ENCODE measurements at places on chromosomes 2 and 18. TPM values are rescaled to one million over a fixed set of nuclear protein-coding genes. Genes with fewer than 3 reads are reported as not detected.

LIMS4 gene
- 1.4 TPM for total RNA-seq

- H3K4me3 ChIP-seq = no peak overlapping the region
- no peaks in the 10 kb centered on the region for H3K36me3 ChIP-seq
- H3K27ac ChIP-seq = no peak overlapping the region
- DNase-seq = no peak
- H3K27me3 ChIP-seq = no peaks in the 10 kb centered on the region
- peaks cover 30% of the 10 kb centered on the region for H3K4me1 ChIP-seq
These were observed 9.1 kb upstream of the RAB17 start for GRCh38 chr2:237599465-237600110.

DNA sequence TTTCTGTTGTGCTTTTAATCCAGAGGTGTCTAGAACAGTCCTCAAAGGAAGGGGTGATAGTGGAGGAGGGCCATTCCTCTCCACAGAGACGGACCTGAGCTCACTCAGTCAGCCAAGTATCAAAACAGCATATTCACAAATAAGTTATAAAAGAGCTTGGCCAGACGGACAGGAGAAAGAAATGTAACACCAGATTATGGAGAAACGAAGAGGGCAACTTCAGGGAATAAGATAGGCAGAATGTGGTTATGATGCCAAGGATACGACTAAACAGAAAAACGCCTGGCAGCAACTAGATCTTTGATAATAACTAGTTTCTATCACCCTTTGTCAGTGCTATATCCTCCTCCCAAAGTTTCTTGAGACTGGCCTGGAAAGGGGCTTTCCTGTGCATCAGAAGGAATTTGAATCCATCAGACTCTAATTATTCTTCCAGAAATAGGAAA lies 42.5 kb downstream of the MAP4K3 start:
- H3K4me1 ChIP-seq = peaks cover 8% of the 10 kb centered on the region
- H3K27ac ChIP-seq = no peak overlapping the region
- DNase-seq = no peak
- no peaks in the 10 kb centered on the region for H3K36me3 ChIP-seq
- H3K27me3 ChIP-seq = no peaks in the 10 kb centered on the region

GRCh38 chr2:135839713-135840112 lies 2.7 kb upstream of the LCT start:
- peaks cover 23% of the 10 kb centered on the region for H3K36me3 ChIP-seq
- no peak overlapping the region for H3K4me3 ChIP-seq
- H3K27me3 ChIP-seq = no peaks in the 10 kb centered on the region
- DNase-seq = no peak

- no peaks in the 10 kb centered on the region for H3K36me3 ChIP-seq
- H3K4me1 ChIP-seq = no peaks in the 10 kb centered on the region
- no peaks in the 10 kb centered on the region for H3K27me3 ChIP-seq
- H3K4me3 ChIP-seq = no peak overlapping the region
- H3K27ac ChIP-seq = no peak overlapping the region
- no peak for DNase-seq
These were observed 476.4 kb upstream of the SPHKAP start for GRCh38 chr2:228657807-228658402.

DNA sequence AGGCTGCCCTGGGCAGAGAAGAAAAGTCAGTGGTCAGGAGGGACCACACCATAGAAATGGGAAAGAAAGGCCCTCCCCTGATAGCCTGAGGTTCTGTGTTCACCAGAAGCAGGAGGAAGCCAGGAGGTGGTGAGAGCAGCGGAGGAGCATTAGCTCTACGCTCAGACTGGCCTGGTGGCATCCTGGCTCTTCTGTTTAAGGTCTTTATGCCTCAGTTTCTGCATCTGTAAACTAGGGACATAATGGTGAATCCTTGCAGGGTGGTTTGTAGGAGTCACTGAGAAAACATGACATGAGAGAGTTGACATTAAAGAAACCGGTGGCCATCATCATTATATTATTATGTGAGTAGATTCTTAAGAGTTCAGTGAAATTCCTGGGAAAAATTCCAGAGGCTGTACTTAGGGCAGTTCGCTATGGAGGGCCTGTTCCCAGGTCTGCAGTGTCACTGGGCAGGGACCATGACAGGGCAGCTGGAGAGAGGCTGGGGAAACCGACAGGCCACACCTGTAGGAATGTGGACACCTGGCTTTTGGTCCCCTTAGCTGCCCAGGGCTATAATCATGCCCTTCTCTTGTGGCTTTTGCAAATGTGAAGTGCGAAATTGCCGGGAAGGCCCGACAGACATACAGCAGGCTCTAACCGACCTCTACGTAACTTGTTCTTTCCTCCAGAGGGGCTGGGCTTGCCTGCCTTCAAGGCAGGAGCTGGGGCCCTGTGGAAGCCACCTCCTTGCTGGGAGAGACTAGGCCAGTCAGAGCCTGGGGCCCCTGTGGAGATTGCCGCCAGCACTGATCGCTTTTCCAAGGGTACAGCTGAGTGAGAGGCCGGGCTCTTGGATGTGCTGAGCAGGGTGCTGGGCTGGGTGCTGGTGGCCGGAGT lies 31.0 kb downstream of the GLI2 start:
- no peak overlapping the region for H3K4me3 ChIP-seq
- no peak for DNase-seq
- H3K27ac ChIP-seq = no peak overlapping the region

GRCh38 chr2:202450785-202451184 lies 74.7 kb downstream of the BMPR2 start:
- no peaks in the 10 kb centered on the region for H3K4me1 ChIP-seq
- no peaks in the 10 kb centered on the region for H3K36me3 ChIP-seq

KIF5C gene
- 58.1 TPM for total RNA-seq

PLCL1 gene
- not detected for total RNA-seq

DNA sequence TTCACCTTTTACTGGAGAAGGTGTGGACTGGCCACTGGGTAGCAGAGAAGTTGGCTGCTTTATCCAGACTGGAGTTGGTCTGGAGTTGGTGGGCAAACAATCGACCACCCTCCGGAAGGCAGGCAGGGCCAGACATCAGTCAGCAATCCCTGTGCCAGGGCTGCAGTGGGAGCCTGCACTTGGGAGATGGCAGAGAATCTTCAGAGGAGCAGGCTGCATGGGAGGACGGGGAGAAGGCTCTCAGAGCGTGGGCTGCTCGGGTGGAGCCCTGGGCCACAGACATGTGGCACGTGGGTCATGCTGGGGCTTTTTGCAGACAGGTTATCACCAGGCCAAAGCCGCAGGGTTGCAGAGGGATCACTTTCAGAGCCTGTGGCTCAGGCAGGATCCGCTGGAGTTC lies 29.6 kb downstream of the SLC9A4 start:
- H3K27ac ChIP-seq = no peak overlapping the region
- DNase-seq = no peak
- H3K4me3 ChIP-seq = no peak overlapping the region
- H3K27me3 ChIP-seq = no peaks in the 10 kb centered on the region
- 0 out of 2 replicates have a peak, but pooled peaks cover 3% of the 10 kb centered on the region for H3K4me1 ChIP-seq
- no peaks in the 10 kb centered on the region for H3K36me3 ChIP-seq

CYP27A1 gene
- 5.4 TPM for total RNA-seq

DSEL gene
- 20.6 TPM for total RNA-seq

PLCD4 gene
- total RNA-seq = 0.61 TPM

MALL gene
- 3.9 TPM for total RNA-seq
